ENCODE measurements at places on chromosomes 7 and 10.

DNA sequence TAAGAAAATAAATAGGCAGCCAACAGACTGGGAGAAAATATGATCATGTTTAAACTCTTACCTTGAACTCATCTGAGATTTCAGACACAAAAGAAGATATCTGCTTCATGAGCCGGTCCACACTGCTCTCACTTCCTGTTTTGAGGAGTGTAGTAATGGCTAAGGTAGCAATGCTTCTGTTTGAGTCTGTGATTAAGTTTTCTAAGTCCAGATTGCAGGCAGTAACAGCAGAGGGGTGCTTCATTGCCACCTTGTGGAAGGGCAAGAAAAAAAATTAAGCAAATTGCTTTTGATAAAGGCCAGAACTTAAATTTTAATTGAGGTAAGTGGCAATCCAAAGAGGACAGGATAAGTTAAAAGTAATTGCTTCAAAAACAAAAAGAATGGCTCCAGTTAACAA is 69.1 kb downstream of the MEST start:
- DNase-seq = peak; percentile 7

GRCh38 chr10:85542936-85543730 is 823.5 kb downstream of the GRID1 start:
- DNase-seq = no peak

DNA sequence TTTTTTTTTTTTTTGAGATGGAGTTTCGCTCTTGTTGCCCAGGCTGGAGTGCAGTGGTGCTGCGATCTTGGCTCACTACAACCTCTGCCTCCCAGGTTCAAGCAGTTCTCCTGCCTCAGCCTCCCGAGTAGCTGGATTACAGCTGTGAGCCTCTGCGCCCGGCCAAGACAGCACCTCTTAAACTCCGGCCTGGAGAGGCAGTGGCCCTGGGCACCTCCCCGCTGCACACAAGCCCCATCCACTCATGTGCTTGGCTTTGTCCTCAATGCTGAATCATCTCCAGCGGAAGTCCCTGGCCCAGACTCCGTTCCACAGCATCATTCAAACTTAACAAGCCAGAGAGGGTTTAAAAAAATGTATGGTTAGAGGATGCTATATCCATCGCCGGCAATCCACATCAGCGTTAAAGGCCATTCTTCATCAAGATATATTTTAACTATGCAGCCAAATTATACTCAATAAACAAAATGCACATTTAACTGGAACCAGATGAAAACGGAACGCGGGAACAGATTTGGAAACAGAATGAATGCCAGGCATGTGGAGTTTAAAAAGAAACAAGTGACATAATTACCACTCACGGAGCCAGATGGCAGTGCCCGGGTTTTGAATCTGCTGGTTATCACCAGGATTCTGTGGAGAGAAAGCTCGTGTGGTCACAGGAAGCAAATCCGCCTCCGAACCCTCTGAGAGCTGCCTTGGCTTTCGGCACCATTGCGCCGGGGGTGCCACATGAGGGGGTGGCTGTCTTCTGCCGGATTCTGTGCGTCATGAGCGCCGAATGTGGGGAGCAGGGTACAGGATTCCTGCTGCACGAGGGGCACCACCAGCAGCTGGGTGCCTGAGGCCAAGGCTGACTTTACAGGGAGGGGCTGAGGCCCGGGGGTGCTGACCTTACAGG is 45.6 kb upstream of the CFAP46 start:
- DNase-seq = peak; percentile 69

DNA sequence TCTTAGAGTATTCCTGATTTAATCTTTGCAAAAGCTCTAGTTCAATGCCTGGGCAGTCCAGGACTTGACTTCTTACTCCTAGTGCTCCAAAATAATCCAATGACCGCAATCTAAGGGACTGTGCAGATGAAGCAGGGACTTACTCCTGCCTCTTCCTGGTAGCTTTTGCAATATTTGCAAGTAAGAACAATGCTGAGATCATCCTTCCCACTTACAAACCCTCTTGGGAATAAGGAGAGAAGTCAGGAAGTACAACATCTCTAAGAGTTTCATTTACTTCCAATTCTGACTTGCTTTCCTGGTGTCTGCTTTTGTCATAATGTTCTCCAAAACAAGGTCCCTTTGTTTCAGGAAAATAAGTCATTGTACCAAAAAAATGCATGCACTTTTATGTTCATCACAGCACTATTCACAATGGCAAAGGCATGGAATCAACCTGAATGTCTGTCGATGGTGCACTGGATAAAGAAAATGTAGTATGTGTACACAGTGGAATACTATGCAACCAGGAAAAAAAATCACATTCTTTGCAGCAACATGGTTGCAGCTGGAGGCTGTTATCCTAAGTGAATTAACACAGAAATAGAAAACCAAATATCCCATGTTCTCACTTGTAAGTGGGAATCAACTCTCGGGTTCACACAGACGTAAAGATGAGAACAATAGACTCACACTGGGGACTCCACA is 7.1 kb upstream of the KCNMA1 start:
- DNase-seq = no peak

DNA sequence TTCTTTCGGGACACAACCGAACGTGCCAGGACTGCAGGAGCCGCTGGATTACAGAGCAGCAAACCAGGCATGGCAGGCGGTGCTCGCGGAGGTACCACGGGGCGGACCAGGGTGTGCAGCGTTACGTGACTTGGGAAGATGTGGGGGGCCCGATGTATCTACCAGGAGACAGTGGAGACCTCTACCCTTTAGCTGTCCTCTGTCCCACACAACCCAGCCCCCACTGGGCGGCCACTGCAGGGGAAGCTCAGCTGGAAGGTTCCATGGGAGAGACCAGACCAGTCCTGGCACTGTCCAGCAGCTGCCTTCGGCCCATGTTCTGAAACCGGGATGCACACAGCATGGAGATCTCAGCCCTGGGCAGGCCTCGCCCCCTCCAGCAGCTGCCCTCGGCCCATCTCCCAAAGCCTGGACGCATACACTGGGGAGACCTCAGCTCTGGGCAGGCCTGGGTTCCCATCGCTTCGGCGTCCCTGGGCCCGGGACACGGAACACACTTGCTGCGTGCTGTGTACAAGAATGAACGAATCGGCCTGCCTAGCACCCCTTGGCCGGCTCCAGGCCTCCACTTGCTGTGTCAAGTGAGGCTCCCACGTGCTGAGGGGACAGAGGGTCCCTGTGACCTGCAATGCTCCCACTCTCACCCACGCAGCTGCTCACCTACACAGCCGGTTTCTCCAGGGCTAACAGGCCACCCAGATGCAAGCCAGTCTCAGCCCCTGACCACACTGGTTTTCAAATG is 177.4 kb downstream of the ELFN1 start:
- DNase-seq = no peak

GRCh38 chr7:333393-333764 is 43.4 kb downstream of the FOXL3 start:
- peak; percentile 12 for DNase-seq

DNA sequence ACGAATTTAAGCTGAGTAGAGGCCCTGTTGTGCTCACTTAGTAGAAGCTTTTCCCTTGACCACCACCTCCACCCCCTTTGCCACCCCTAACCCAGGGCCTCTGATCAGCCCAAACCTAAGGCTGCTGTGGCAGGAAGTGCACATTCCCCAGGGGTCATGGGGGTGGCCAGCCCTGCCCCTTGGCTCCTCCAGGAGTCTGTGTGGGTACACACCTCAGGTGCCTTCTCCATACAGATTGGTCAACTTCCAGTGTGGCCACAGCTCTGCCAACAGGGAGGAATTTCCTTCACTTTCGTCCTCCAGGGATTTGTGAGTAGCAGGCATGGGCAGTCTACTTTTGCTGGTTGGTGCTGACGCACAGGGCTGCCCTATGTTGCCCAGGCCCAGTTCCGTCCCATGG is 249.9 kb upstream of the ZNF32 start:
- DNase-seq = no peak

DNA sequence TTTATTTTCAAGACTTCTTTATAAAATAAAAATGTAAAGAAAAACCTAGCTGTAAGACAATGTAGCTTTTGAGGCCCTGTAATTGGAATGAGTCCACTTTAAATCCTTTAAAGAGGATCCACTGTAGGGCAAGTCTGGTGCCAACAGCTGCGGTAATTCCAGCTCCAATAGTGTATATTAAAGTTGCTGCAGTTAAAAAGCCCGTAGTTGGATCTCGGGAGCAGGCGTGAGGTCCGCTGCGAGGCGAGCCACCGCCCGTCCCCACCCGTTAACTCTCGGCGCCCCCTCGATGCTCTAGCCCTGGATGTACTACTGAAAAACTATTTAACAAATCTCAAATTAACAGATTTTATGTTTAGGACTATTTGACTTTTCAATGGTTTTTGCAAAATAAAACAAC is 414.7 kb upstream of the SEMA3C start:
- no peak for DNase-seq

- DNase-seq = no peak
Measured at GRCh38 chr10:118442032-118442431, 99.9 kb upstream of the FAM204A start.

DNA sequence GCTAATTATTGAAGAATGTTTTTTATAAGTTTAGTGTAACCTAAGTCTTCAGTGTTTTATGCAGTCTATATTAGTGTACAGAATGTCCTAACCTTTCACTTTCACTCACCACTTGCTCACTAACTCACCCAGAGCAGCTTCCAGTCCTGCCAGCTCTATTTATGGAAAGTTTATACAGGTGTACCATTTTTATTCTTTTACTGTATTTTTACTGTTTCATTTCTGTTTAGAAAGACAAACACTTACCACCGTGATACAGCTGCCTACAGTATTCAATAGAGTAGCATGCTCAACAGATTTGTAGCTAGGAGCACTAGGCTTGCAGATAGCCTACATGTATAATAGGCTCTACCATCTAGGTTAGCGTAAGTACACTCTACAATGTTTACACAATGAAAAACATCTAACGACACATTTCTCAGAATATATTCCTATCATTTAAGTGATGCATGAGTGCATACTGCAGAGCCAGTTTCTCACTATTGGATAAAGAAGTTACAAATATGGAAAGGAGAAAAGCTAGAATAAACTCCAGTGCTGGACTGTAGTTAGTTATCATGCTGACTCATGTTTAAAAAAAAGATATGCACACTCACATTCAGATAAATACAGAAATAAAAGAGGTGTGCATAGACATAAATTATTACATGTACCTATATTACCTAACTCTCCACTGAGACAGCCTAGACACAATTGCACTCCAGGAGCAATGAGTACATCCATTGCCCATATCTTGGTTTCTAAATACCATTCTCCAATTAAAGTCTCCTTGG is 30.4 kb downstream of the STEAP1B start:
- no peak for DNase-seq

GRCh38 chr7:99733448-99733847 is 1.5 kb downstream of the CYP3A7 start:
- DNase-seq = no peak

DNA sequence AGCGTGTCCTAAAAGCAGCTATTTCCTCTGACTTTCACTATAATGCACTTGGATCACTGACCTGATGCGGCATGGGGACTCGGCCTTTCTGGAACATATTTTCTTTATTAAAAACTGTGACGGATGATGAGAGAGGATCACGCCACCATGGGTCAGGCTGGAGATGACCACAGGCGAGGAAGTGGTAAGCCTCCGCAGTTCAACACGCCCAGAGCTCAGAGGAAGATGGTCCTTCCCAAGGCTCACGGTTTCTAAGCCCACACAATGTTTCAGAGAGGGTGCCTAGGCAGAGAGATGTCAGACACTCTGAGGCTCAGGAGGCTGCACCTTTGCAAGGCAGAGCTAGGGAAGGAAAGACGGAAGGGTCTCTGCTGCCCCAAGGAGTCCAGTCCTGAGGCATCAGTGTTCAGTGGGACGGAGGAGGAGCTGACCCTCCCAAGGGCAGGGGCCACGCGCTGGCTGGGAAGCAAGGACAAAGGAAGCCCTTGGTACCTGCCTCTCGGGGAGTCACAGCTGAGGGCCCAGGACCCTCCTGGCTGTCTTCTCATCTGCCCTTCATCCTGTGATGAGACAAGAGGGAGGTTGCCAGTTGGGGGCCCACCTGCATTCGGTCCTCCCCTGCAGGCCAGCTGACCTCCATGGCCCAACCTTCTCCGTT is 9.5 kb downstream of the CHST15 start:
- DNase-seq = no peak

- DNase-seq = no peak
Measured at GRCh38 chr10:86113501-86113900, 253.1 kb downstream of the GRID1 start.
